ENCODE measurements at places on chromosomes 5 and 9. TPM values are rescaled to one million over a fixed set of nuclear protein-coding genes. Genes with fewer than 3 reads are reported as not detected.

DNA sequence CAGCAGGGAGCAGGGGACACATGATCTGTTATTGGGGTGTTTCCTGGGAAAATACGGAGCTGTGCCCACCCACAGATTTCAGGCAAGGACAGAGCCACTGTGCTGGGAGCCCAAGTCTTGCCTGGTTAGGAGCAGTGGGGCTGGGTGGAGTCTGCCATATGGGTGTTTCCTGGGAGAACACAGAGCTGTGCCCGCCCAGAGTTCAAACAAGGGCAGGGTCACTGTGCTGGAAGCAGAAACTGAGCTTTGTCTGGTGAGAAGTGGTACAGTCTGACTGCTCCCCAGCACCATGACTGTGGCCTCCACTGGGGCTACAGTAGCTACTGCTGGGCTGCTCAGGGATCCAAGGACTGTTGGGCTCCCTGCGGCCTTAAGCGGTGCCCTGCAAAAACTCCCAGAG lies 135.5 kb downstream of the MCTP1 start:
- DNase-seq: no peak

DNA sequence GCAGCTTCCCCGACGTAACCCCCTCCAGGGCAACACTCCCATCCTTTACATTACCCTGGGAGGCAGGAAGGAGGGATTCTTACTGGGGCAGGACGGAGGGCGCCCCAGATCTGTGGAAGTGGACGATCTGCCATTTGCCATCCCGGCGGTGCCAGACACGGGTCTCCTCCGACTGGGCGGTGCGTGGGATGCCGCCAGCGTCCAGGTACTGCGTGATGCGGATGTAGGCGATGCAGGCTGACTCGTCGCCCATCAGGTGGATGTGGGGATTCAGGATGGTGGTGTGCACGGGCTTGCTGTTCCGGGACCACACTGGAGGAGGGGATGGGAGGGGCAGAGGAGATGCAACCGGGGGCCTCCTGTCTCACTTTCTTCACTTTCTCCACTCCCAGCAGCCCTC lies 33.0 kb downstream of the SLC6A7 start:
- DNase-seq: no peak

The FAM78A gene
- 53.2 TPM for total RNA-seq

DNA sequence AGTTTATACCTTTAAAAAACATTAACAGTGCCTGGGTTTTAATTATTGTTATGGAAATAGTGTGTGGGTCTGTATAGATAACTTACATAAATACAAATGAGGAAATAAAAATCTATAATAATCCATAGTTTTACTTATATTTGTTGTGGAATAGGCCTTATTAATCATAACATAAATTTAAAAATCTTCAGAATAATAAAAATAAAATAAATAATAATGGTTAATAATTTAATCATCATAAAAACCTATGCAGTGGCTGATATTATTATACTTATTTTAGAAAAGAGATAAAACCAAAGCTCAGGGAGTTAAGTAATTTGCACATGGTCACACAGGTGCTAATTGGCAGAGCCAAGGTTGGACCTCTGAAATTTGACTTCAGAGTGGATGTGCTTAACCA lies 785.3 kb upstream of the SEMA6A start:
- DNase-seq: no peak

The NEUROG1 gene
- not detected for total RNA-seq

DNA sequence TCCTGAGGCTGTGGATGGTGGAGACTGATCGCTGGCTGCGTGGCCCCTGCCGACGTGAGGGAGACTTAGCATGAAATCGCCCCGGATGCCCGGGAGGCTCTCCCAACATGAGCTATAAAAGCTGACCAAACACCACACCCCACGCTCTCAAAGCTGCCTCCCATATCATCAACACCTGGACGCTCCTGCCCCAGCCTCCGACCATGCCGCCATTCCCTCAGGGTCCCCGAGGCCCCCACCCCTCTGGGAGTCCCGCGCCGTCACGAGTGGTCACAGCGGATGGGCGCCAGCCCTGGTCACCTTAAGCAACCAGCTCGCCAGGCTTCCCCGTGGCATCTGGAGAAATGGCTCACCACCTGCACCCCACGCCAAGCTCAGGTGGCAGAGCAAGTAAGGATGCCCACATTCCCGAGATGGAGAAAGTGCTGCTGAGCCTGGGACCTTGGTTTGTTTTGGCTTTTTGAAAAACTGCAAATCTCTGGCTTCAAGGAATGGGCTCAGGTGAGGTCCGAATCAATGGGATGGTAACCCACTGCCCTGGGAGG lies 196.0 kb downstream of the MED10 start:
- DNase-seq: no peak

DNA sequence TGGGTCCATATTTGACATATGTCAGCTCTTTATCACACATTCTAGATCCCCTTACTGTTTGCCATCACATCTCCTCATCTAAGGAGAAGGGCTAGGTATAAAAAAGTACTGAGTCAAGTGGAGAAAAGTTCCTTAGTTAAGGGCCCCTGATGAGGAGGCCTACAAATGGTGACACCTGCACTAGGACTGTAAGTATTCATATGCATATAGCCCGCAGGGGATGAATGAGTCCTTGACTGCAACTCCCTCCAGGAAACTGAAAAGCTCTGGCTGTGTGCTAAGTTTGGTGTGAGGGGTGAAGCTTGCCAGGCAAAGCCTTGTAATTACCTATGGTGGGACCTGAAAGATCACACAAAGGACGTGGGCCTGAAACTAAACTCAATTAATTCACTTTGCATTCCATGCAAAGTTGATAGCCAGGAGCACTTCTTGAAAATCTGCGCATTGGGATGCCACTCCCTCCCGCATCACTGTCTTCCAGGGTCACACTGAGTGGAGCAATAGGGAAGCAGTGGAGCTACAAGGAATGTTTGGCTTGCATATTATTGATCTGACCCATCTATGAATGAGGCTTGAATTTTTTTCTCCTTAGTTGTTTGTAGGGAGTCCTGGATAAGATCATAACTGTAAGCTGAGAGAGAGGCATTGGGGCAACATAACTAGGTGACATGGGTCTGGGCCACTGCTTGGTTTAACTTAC lies 11.9 kb upstream of the EQTN start:
- no peak for DNase-seq

DNA sequence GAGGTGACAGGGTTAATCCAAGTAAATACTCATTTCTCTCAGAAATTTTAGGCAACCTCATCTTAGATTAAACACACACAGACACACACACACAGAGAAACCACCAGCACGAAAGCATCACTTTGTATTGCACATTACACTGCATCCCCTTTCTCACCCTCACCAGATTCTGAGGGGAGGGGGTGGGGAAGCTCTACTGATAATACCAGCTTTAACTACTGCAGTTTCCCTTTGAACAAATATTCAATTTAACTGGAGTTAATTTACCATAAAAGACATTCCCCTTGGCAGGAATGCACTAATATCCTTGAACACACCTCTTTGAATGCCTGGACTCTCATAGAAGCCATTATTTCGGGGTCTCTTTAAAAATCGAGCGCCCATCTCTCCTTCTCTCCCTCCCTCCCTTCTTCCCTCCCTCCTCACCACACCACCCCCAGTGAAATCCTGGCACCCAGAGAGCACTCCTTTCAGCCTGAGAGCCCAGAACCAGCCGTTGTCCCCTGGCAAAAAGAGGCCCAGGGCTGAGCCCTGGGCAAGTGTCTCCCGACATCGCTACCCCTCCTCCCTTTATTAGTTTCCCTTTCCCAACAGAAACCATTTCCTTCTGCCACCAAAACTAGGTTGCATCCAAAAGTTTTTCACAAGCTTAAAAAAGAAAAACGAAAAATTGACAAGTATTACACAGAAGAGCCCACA lies 2.8 kb upstream of the NFIB start:
- peak; percentile 28 for DNase-seq

All from right cardiac atrium (tissue), 5 donors.